ENCODE measurements at places on chromosomes 12 and 14.

GRCh38 chr12:29415111-29415510, 34.1 kb upstream of the ERGIC2 start:
- no peak for DNase-seq

DNA sequence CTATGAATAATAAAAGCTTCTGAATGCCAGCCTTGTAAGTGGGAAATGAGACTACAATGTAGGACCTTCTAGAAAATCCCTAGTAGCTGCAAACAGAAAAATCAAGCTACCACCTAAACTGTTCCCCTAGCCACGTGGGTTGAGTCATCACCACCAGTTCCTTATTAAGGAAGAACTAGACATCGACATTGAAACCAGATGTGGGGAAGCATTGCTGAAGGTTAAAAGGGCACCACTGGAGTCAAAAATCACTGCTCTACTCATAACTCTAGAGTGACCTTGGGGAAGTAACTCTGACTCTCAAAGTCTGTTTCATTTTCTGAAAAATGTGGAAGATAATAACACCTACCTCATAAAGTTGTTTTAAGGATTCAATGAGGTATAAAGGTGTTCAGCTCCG, 9.4 kb upstream of the CNIH1 start:
- no peak for DNase-seq

- DNase-seq, result peak; percentile 61
Measured at GRCh38 chr12:127680516-127680915, 586.5 kb upstream of the TMEM132C start.

DNA sequence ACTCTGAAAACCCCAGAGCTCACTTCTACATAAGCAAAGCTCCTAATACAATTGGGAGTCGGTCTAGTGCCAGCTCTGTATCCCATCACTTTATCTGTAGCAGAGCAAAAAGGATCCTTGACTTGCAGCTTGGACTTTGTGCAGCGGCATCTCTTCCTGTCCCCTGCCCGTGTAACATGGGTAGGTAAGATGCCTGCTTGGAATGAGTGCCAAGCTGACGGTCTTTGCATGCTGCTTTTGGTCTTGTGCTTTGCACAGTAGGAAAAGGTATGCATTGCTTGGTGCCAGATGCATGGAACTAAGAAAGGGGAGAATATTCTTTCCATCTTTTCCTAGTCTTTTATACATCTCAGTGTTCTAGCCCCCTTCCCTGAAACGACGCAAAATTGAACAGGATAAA, 6.9 kb upstream of the PLEKHH1 start:
- DNase-seq, result no peak

DNA sequence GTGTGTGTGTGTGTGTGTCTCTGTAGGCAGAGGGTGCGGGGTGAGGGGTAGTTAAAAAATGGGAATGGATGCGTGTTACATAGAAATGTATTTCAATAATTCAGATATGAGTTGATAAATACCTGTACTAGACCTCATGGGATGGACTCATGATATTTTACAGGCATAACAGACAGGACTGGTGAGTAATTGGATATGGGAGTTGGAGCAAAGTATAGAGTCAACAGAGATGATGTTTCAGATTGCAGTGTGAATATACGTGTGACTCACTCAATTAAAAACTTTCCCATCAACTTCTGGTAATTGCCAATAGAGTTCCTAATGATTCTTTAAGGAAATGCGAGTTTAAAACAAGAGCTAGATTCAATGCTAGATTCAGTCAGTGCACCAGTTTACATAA, 711.9 kb downstream of the C12orf50 start:
- no peak for DNase-seq

DNA sequence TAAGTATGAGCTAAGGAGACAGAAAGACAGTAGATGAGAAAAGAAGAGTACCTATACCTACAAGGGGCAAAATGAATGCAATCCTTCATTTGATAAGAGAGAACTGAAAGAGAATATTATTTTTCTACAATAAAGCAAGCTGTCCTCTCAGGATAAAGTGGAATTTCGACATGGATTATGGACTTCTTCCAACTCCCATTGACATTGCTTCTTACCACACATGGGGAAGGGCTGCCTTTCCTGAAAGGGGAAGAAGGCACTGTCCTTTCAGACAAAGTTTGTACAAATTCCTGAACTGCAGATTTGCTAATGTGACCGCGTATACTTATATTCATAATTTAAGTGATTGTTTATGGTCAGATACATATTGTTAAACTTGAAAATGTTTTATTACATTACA, 4.3 kb upstream of the HEBP1 start:
- DNase-seq, result no peak

DNA sequence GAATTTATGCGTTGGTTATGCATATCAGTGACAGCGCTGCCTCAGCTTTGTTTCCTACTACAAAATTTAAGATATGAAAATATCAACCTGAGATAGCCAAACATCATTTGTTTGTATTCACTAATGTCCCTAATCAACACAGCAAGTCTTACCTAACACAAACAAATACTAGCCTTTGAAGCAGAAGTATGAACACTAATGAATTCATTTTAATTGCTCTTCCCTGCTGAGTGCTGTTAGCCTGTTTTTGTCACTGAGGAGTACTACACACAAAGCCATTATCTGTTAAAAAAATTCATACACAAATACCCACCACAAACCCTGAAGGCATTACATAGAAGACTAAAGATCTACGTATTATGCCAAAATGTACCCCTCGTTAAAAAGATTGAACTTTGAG, 150.8 kb downstream of the HELB start:
- DNase-seq, result no peak

GRCh38 chr14:54173802-54174201, 217.2 kb upstream of the BMP4 start:
- DNase-seq, result no peak

- no peak for DNase-seq
Measured at GRCh38 chr14:68643673-68644072, 149.2 kb downstream of the ZFP36L1 start.

DNA sequence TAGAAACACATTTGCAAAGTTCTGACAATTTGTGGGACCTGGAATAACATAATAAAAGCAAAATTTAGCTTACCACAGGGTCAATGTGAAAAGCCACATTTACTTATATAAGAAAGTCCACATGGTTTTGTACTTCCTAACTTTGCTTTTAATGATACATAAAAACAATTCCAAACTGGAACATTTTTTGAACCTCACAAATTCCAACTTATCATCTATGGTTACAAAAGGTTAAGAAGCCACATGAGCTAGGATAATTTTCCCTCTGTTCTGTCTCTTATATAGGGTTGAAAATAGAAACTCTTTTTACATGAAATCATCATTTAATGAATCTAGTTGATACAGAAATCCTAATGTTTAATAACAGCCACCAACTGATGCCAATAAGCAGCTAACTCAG, 8.9 kb upstream of the RERG start:
- no peak for DNase-seq

GRCh38 chr14:29355331-29355730, 572.3 kb downstream of the PRKD1 start:
- no peak for DNase-seq

DNA sequence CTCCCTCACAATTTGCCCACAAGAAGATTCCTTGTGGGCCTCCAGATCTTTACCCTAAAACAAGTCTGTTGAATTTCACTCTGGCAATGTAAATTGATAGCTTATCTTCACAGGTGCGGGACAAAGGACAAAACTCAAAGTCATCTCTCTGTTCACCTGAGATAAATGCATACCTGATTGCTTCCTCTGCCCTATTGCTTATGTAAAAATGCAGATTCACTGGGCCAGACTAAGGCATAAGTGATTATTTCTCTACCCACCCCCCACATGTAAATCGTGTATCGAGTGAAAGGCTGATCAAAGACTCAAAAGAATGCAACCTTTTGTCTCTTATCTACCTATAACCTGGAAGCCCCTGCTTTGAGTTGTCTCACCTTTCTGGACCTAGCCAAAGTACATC, 316.8 kb downstream of the SSPN start:
- DNase-seq, result no peak

GRCh38 chr12:56261503-56262232, 3.5 kb upstream of the ANKRD52 start:
- no peak for DNase-seq

DNA sequence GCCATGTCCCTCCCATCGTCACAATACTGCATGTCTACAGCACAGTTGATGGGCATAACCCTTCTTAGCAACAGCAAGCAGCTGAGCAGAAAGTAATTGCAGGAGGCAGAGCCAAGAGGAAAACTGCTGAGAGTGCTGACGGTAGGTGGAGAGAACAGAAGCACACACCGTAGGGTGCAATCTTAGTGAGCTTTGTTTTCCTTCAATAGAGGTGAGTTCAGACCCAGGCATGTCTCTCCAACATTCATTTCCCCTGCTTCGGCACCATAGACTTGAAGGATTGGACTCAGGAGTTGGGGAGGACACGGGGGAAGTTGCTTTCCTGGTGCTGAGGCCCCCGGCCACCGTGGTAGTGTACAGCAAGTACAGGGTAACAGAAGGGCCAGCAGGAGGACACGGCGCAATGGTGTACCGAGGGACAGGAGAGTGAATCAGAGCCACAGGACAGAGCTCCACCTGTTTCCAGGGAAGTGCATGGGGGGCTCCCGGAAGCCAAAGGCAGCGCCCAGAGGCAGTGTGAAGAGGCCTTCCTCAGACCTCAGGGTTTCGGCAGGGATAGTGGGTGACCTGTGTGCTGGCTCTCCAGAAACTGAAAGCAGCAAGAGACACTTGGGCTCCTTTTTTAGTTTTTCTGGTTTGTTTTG, 36.3 kb upstream of the SINHCAF start:
- no peak for DNase-seq

GRCh38 chr14:76867516-76868453, 41.6 kb downstream of the LRRC74A start:
- no peak for DNase-seq

DNA sequence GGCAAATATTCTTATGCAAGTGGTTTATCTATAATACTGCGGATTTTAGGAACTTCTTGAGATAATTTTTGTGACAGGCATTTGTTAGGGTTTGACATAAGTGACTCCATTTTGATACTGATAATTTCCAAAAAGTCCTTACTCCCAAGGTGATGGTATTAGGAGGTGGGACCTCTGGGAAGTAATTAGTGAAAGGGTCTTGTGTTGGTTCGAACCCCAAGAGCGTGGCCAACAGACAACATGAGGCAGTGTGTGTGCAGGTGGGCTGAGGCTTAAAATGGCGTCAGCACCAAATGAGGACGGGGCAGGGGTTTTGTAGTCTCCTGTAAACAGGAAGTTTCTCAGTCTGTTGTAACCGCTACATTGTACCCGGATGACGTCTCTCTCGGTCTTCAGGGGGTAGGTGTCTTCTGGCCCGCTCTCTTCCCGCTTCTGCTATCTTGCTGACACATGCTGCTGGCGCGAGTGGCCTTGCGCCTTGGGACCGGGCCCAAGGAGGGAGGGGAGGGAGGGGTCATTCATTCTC, 1.7 kb upstream of the C12orf43 start:
- no peak for DNase-seq

GRCh38 chr12:103139876-103140275, 182.4 kb downstream of the ASCL1 start:
- no peak for DNase-seq

DNA sequence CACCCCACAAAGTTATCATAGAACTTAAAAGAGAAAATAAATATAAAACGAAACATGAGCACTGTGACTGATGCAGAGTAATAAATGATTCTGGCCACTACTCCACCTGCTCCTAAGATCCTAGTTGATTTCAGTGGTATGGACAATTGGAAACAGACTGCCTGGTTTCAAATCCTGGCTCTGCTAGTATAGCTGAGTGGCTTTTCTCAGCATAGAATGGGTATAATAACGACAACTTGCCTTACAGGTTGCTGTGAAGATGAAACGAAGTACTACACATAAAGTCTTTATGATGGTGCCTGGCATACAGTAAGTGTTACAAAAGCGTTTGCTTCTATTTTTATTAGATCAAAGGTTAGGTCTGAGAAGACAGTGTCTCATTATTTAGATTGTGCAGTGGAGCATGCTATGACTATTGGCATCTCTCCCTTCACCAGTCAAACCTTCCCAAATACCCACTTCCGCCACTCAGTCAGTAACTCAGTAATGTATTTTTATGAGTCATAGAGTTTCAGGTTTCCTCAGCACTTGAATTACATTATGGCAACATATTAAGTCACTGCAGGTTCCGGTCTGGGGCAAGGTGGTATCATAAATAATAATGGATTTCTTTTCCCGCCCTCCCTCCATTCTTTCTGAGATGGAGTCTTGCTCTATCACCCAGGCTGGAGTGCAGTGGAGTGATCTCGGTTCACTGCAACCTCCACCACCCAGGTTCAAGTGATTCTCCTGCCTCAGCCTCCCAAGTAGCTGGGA, 29.7 kb upstream of the NR2C1 start:
- peak; percentile 56 for DNase-seq

- peak; percentile 25 for DNase-seq
Measured at GRCh38 chr12:63882844-63883243, 38.3 kb downstream of the SRGAP1 start.

DNA sequence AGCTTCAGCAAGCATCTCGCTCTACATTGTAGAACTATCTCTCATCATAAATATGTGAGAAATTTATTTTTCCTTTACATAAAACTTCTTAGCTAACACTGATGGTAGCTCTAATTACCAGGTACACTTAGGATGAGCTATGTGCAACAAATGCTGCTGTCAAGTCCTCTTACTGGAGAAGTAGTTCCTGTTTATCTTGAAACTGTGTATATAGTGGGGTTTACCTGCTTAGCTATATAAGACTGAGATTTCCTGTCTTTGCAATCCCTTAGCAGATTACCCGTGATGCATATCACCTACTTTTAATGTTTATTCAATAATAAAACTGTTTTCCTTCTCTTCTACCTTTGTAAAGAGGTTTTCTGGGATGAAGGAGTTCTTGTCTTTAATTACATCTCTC, 98.0 kb upstream of the USP15 start:
- no peak for DNase-seq

DNA sequence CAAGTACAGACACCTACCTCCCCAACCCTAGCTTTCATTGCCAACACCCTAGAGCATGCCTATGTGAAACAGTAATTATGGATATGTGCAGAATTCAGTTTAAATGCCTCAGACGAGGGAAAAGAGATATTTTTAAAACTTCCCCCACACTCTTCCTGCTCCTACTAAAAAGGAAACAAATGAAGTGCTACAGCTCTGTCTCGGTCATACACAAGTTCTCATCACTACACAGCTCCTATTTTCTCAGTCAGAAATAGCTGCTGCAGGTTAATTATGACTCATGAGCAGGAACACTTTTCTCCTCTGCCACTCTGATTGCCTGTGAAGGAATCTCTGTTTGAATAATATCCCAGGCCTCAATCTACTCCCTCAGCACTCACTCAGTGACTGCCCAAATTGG, 703.6 kb upstream of the FLRT2 start:
- DNase-seq, result no peak

GRCh38 chr14:22427771-22428231, 161.2 kb downstream of the DAD1 start:
- peak; percentile 48 for DNase-seq

Data from skeletal muscle cell (primary cell).